ENCODE measurements at places on chromosomes 12 and 14.

DNA sequence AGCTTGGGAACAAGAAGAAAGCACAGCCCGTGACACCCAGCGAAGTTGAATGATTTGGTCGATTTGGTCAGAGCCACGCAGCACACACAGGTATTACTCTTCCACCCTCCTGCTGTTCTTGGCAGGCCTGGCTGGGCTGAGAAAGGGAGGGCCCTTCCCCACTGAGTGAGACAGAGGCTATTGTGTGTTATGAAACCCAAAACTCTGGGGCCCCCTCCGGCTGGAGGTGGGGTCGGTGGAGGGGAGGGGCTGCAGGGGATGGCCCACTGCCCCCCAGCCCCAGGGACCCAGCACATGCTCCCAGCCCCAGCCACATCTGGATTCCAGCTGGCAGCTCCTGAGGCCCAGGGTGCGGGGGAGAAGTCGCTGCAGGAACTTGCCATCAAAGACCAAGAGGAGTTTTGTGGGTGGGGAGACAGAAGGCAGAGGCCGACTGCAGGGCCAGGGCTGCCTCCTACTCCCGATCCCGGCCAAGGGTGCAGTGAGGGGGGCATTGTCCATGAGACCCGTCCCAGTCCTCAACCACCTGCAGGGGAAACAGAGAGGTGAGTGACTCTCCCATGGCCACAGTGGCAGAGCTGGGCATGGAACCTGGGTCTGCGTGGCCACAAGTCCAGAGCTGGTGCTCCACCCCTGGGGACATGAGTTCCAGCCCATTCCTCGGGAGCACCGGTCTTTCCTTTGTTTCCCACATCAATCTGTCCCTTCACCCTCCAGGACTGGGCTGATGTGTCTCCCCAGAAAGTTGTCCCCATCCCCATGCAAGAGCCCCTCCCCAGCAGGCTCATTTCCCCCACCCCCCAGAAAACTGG is 8.7 kb downstream of the TMEM119 start:
- peak; percentile 58 for DNase-seq

DNA sequence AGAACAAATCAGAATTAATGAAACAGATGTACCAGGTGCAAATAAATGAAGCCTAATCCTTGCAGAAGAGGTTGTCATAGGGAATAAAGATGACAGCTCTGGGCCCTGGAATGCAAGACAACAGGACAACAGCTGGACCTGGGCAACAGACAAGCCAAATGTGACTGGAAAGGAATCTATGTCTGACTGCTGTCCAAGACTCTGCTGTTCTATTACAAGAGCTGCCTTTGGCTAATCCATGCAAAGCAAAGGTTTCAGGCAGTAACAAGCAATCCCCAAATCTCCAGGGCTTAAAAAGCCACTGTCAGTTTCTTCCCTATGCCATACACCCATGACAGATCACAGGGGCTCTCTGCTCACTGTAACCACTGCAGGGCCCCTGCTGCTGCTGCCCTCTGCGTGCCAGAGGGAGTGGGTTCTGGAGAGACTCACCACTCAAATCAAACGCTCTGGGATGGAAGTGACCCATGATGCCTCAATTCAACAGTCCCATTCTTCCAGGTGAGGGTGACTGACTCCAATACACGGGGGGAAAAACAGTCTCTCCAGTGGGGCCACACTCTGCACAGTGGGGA is 218.9 kb upstream of the SFSWAP start:
- DNase-seq: no peak

DNA sequence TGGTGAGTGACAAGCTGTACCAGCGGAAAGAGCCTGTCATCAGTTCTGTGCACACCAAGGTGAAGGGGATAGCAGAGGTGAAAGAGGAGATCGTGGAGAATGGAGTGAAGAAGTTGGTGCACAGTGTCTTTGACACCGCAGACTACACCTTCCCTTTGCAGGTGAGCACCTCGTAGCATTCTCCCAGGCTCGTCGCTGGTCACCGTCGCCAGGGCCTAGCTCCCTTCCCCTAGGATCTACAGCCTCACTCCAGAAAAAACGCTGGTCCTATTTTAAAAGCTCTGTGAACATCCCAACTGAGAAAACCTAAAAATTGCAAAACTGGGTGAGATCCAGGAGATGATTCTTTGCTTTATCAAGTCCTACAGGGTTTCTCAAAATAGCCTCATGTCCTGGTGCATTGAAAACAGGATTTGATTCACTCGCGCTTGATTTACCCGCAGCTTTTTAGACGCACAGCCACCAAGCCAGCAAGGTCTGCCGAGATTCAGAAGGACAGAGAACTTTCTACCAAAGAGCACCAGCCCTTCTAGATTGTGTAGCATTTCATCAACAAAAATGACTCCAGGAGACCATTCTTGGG is 22.2 kb downstream of the P2RX7 start:
- DNase-seq: no peak

GRCh38 chr14:35390577-35391387 is 13.8 kb downstream of the NFKBIA start:
- peak; percentile 10 for DNase-seq

- DNase-seq: no peak
Observed at GRCh38 chr14:60695327-60695726, 28.8 kb downstream of the SIX4 start.

GRCh38 chr14:49249022-49249421 is 337.2 kb downstream of the RPS29 start:
- no peak for DNase-seq

DNA sequence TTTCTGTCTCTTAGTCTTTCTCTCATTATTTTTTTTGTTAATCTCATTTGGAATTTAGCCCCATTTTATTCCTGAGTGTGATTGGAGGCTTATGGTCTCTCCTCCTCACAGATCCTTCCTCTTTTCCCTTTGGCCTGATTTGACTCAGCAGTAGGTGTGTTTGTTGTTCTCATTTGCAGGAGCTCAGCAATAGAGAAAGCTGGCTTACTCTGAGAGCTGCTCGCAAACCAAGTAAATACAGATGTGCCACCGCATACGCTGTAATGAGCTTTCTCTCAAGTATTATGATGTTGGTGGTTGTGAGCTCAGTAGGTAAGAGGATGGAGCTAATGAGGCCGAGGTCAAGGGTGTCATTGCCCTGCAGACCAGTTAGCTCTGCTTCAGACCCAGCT is 206.5 kb downstream of the ETV6 start:
- peak; percentile 70 for DNase-seq

- no peak for DNase-seq
Observed at GRCh38 chr12:110111476-110112334, 12.5 kb upstream of the IFT81 start.

GRCh38 chr12:109872-110271 is 43.3 kb downstream of the IQSEC3 start:
- no peak for DNase-seq

- no peak for DNase-seq
Observed at GRCh38 chr14:78737601-78738000, 567.4 kb downstream of the NRXN3 start.

DNA sequence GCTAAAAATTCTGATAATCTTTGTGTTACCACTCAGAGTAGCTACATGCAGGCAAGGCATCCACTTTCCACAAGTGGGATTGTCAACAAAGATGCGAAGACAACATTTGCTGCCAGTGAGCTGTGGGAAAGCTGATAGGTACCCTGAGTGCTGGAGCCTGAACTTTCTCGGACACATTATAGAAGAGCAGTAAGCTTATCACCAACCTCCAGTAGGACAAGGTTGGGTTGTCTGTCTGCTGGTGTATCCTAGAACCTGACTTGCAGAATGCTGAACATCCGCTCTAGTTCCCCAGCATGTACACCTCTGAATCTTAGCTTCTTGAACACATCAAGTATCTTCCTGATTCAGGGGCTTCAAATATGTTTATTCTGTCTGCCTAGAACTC is 103.8 kb upstream of the PPM1H start:
- DNase-seq: no peak

DNA sequence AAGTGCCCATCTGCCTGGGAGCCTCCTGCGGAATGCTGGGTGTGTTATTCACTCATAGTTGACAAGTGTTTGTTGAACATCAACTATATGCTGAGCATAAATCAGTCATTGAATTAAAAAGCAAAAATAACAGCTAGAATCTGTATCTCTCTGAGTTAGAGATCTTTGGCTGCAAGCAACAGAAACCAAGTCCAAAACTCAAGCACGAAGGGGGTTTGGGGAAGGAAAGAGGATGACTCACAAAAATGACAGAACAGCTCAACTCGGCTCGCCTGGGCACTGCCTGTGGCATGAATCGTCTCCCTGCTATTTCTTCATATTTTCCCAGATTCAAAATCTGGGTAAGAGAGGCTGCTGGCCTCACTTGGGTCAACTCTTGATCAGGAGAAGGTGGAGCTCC is 72.6 kb upstream of the NCOR2 start:
- DNase-seq: no peak

- DNase-seq: no peak
Observed at GRCh38 chr12:109591041-109591440, 17.4 kb downstream of the MVK start.

GRCh38 chr12:131000000-131000486 is 46.3 kb downstream of the ADGRD1 start:
- DNase-seq: no peak

GRCh38 chr12:5480218-5480937 is 48.5 kb downstream of the NTF3 start:
- DNase-seq: peak; percentile 100

GRCh38 chr14:61561104-61561503 is 134.2 kb upstream of the HIF1A start:
- no peak for DNase-seq

DNA sequence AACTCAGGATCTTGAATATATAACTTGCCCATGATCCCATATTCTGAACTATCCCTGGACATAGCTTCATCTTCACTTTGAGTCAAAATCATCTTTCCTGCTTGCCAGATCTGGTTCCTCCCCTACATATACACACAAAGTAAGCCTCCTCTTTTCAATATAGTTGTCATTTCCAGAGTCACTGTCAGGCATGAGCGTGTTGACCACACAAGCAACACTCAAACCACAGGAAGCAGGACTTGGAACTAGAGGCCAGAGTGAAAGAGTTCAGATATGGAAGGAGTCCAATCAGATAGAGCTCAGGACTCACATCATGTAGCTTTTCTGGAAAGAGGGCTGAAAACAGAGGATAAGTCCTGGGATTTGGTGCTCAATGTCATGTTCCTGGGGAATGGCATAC is 1140.6 kb downstream of the BCL11B start:
- no peak for DNase-seq

GRCh38 chr12:56749853-56750252 is 2.3 kb downstream of the PRIM1 start:
- no peak for DNase-seq

DNA sequence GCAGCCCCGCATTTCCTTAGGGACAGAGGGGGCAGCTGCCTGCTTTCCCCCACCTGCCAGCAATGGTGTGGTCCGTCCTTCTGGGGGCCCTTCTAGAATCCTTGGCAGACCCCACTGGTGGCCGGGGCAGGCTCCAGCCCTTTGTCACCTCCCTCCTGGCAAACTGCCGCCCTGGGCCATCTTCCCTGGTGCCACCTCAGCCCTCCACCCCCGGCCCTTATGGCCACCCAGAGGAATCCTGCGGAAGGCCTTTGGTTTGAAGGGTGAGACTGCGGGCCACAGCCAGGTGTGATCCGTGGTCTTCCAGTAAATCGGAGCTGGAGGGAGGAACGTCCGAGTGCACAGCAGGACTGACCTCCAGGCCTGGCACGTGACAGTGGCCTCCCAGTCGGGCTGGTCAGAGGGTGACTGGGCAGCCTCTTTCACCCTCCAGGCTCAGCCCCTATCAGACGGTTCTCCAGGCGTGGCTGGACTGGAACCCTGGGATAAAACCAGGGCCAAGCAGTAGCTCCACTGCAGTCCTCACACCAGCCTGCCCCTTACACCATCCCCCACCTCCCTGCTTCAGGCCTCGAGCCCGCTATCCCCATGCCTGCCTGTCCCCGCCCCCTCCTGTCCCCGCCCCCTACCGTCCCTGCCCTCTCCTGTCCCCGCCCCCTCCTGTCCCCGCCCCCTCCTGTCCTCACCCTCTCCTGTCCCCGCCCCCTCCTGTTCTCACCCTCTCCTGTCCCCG is 12.4 kb downstream of the FBRSL1 start:
- no peak for DNase-seq

- peak; percentile 52 for DNase-seq
Observed at GRCh38 chr12:108884116-108885012, 4.5 kb downstream of the DAO start.

DNA sequence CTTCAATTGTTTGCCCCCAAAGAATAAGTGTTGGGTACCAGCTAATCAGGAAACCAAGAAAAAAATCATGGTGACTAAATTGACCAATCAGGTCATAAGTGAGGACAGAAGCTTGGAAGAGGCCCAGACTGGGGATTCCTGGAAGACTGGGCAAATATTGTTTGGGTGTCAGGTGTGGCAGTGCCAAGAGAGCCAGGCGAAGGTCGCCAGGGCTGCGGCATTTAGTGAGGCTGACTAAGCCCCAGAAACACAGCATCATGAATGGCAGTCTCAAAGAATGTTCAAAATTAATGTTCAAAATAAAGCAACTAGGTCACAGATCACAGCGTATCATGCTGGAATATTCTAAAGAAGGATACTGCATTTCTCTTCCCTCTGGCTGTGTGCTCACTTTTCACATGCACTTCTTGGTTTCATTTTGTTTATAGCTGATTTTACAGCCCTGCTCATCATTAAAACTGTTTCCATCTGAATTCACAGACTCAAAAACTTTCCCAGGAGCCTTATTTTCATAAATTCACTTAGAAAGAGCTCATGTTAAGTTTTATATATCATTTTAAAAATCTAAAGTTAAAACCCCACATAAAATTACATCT is 85.3 kb upstream of the OVCH1 start:
- DNase-seq: no peak

DNA sequence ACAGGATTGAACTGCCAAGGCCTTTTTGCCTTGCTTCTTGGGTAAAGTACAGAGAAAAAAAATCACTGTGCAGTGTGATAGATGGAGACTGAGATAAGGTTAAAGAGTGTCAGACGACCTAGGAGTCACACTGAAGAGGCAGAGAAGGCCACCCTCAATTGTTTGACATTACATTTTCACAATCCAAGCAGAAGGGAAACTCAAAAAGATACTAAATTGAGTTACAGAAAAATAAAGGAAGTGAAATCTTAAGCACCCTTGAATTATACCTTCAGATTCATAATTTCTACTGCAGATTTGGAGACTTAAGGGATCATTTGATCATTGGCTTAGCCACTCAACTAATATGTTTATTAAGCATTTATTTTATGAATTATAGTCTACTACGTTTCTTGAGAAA is 97.1 kb downstream of the MYF5 start:
- no peak for DNase-seq

GRCh38 chr14:90319634-90320541 is 11.9 kb downstream of the NRDE2 start:
- no peak for DNase-seq

- DNase-seq: peak; percentile 95
Observed at GRCh38 chr14:95667249-95667693, 19.0 kb upstream of the TCL1B start.

GRCh38 chr12:55641595-55641994 is 4.9 kb downstream of the OR10P1 start:
- no peak for DNase-seq

GRCh38 chr12:124819525-124819924 is 44.1 kb downstream of the SCARB1 start:
- DNase-seq: no peak
